Activated T-cell treated with anti-CD3 and anti-CD28 coated beads, Interleukin-2, amount 50 U/mL, for 72 hours (primary cell): ENCODE measurements at places on chromosomes 4 and X. TPM values are rescaled to one million over a fixed set of nuclear protein-coding genes. Genes with fewer than 3 reads are reported as not detected.

DNA sequence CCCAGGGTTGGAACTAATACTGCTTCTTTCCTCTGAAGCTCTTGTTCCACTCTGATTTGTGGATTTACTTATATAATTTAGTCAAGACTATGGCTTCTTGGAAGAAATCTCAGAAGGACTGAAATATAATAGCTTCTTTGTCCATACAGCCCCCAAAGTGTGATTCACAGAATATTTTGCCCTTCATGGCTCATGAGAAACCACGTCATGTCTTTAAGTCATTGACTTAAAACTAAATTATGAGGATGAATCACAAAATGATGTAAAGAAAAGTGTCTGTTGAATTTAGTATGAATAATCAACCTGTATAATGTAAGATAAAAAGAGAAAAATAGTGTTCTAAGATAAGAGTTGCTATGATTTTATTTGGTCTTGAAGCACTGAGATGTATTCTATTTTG lies 43.3 kb upstream of the AGA start:
- H3K27me3 ChIP-seq: no peaks in the 10 kb centered on the region
- H3K27ac ChIP-seq: no peak overlapping the region
- no peak for DNase-seq
- no peaks in the 10 kb centered on the region for H3K36me3 ChIP-seq
- H3K4me3 ChIP-seq: no peak overlapping the region
- H3K4me1 ChIP-seq: peaks cover 19% of the 10 kb centered on the region

- DNase-seq: no peak
- H3K27me3 ChIP-seq: peaks cover 7% of the 10 kb centered on the region
These were observed 91.3 kb downstream of the RASGEF1B start for GRCh38 chr4:81380437-81380836.

DNA sequence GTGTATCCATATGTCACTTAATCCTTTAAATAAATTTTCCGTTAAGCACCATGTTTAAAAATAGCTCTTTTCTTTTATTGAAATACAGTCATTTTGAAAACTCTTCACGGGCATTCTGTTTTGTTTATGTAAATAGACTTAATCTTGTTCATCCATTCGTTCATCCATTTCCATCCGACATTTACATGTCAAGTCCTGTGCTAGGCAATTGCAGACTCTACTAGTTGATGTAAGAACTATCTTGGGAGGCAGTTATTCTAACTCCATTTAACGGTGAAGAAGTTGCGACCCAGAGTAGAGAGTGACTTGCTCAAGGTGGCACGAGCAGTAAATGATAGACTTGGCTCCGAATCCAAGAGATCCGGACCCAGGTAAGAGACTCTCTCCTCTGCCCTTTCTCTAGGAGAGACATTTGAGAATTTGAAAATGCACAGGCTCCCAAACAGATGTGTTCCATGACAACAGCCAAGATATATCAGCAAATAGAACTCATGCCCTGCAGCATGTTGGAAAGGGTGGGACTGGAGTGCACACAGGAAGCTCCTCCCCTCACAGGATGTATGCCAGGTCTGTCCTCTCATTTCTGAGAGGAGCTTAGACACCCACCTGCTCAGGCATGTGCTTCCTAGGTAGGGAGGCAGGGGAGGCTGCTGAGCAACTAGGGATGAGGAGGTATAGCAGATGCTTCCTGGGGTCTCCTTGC lies 64.5 kb downstream of the DRD5 start:
- no peaks in the 10 kb centered on the region for H3K4me1 ChIP-seq
- H3K27me3 ChIP-seq: peaks cover 12% of the 10 kb centered on the region
- H3K27ac ChIP-seq: no peak overlapping the region
- peaks cover 3% of the 10 kb centered on the region for H3K36me3 ChIP-seq
- no peak overlapping the region for H3K4me3 ChIP-seq

DNA sequence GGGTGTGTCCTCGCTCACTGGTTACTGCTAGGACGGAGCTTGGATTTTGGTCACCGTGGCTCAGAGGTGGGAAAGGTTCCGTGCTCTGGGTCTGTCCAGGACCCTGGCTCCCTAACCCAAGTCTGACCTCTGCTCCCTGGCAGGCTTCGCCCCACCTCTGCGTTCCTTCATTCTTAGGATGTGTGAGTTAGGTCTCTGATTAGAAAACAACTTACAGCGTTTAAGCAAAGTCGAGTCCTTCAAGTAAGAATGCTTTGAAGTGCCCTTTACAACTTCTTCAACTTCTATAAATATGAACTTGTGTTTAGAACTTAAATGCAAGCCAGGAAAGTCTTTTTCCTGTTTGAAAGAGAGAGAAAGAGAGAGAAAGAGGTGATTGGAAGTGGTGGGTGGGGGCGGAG lies 891 bp downstream of the TLR2 start:
- peak overlapping the region; percentile 86 for H3K4me3 ChIP-seq
- H3K4me1 ChIP-seq: peaks cover 13% of the 10 kb centered on the region
- H3K36me3 ChIP-seq: peaks cover 2% of the 10 kb centered on the region

GRCh38 chr4:175561696-175562095 lies 250.4 kb downstream of the GPM6A start:
- no peaks in the 10 kb centered on the region for H3K27me3 ChIP-seq
- no peaks in the 10 kb centered on the region for H3K4me1 ChIP-seq
- H3K4me3 ChIP-seq: no peak overlapping the region
- no peaks in the 10 kb centered on the region for H3K36me3 ChIP-seq
- H3K27ac ChIP-seq: no peak overlapping the region
- no peak for DNase-seq

- DNase-seq: no peak
- H3K27ac ChIP-seq: no peak overlapping the region
- H3K4me3 ChIP-seq: no peak overlapping the region
- H3K36me3 ChIP-seq: no peaks in the 10 kb centered on the region
These were observed 974.9 kb downstream of the PCDH18 start for GRCh38 chr4:136557396-136557795.

- no peaks in the 10 kb centered on the region for H3K27me3 ChIP-seq
- peak overlapping the region; percentile 99 for H3K4me3 ChIP-seq
- H3K27ac ChIP-seq: peak overlapping the region; percentile 99
- peaks cover 2% of the 10 kb centered on the region for H3K36me3 ChIP-seq
These were observed 1.0 kb downstream of the LRP2BP start for GRCh38 chr4:185394568-185395237.

DNA sequence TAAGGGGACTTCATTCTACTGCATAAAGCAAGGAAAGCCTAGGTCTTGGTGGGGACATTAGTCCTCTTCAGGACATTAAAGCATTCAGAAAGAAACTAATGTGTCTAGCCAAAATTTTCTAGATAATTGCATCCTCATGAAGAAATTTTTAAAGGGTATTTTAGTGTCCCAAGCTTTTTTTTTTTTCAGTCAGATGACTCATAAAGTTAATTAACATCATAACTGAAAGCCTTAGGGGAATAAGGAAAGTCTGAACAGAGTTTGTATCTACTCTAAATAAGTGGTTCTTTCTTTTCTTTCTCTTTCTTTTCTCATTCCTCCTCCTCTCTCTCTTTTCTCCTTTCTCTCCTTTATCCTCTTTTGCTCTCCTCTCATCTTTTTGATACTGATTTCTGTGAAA lies 202.4 kb downstream of the ADAMTS3 start:
- no peak overlapping the region for H3K4me3 ChIP-seq
- no peaks in the 10 kb centered on the region for H3K27me3 ChIP-seq
- no peaks in the 10 kb centered on the region for H3K4me1 ChIP-seq
- DNase-seq: no peak

GRCh38 chr4:135548711-135549110 lies 1347.1 kb upstream of the PABPC4L start:
- no peaks in the 10 kb centered on the region for H3K36me3 ChIP-seq
- no peak overlapping the region for H3K4me3 ChIP-seq
- no peaks in the 10 kb centered on the region for H3K27me3 ChIP-seq
- H3K4me1 ChIP-seq: no peaks in the 10 kb centered on the region
- DNase-seq: no peak

DNA sequence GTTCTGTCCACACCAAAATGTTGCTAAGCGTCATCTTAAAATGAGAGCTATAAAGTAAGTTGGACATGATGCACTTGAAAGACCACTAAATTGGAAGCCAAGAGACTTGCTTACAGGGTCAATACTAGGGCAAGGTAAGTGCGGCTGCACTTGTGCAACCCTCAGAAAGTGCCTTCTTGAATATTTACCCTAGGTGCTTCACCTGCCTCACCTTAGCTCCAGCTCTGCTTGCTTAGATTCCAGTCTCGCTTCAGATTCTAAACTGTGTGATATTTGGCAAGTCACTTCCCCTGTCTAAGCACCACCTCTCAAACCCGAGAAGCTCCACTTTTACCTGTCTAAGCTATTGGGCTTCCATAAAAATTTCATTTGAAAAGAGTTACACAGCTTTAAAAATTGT lies 136.5 kb downstream of the GRIA3 start:
- no peak overlapping the region for H3K27ac ChIP-seq
- no peak overlapping the region for H3K4me3 ChIP-seq
- H3K27me3 ChIP-seq: peaks cover 12% of the 10 kb centered on the region
- no peak for DNase-seq
- no peaks in the 10 kb centered on the region for H3K4me1 ChIP-seq
- no peaks in the 10 kb centered on the region for H3K36me3 ChIP-seq

- H3K36me3 ChIP-seq: no peaks in the 10 kb centered on the region
- no peak for DNase-seq
- H3K27ac ChIP-seq: no peak overlapping the region
- peaks cover 22% of the 10 kb centered on the region for H3K27me3 ChIP-seq
- H3K4me3 ChIP-seq: no peak overlapping the region
These were observed 6.9 kb downstream of the PRRG3 start for GRCh38 chrX:151702026-151702714.

DNA sequence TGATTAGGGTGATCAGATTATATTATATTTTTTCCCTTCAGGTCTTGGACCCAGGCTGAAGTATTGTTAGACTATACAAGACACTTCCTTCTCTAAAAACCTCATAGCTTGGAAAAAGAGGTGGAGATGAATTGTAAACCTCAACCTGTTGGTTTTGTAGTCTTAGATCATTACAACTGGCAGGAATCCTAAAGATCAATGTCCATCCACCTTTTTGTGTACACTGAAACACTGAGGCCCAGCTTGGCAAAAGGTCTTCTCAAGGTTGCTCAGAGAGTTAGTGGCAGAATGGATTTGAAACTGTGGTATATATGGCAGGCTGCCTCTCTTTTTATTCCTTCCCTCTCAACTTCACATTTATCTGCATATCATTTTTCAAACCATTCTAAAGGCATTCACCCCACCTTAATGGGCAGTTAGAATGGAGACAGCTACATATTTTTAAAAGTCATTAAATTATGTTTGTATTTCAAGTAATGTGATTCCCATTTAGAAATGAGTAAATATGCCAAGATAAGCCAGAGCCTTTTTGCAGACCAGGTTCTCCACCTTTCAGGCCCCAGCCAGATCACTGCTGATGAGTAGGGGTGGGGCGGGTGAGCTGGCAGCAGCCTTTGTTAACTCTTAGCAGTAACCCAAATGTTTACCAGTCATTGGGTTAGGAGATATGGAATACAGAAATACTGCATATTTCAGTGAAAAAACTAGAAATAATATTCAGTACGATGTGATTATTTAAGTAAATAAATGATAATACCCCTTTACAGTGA lies 243.2 kb upstream of the F9 start:
- H3K27ac ChIP-seq: no peak overlapping the region
- no peak for DNase-seq
- H3K27me3 ChIP-seq: peaks cover 11% of the 10 kb centered on the region
- H3K36me3 ChIP-seq: no peaks in the 10 kb centered on the region
- no peaks in the 10 kb centered on the region for H3K4me1 ChIP-seq

GRCh38 chr4:110854021-110854678 lies 231.3 kb upstream of the PITX2 start:
- no peaks in the 10 kb centered on the region for H3K27me3 ChIP-seq
- no peak overlapping the region for H3K27ac ChIP-seq
- no peaks in the 10 kb centered on the region for H3K4me1 ChIP-seq
- no peak overlapping the region for H3K4me3 ChIP-seq
- H3K36me3 ChIP-seq: no peaks in the 10 kb centered on the region

GRCh38 chr4:41145571-41146078 lies 68.7 kb downstream of the APBB2 start:
- H3K27ac ChIP-seq: no peak overlapping the region
- H3K27me3 ChIP-seq: no peaks in the 10 kb centered on the region
- H3K4me3 ChIP-seq: no peak overlapping the region
- no peak for DNase-seq
- H3K4me1 ChIP-seq: no peaks in the 10 kb centered on the region
- no peaks in the 10 kb centered on the region for H3K36me3 ChIP-seq

DNA sequence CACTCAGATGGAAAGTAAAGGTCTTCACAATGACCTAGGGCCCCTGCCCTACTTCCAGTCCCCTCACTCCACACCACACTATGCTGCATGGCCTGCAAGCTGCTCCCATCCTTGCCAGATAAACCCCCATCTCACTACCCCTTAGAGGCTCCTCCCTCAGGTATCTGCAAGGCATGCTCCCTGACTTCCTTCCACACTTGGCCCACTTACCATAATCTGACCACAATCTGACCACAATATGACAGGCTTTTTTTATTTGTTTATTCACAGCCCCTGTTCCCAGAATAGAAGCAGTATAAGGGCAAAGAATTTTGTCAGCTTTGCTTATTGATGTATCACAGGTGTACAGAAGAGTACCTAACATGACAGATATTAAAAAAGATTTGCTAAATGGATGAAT lies 124.7 kb downstream of the CAMK2D start:
- peak; percentile 14 for DNase-seq
- peak overlapping the region; percentile 58 for H3K27ac ChIP-seq
- H3K36me3 ChIP-seq: peaks cover 4% of the 10 kb centered on the region
- peak overlapping the region; percentile 46 for H3K4me3 ChIP-seq
- no peaks in the 10 kb centered on the region for H3K27me3 ChIP-seq
- peaks cover 50% of the 10 kb centered on the region for H3K4me1 ChIP-seq

- H3K36me3 ChIP-seq: no peaks in the 10 kb centered on the region
- DNase-seq: no peak
- no peaks in the 10 kb centered on the region for H3K4me1 ChIP-seq
- H3K27me3 ChIP-seq: no peaks in the 10 kb centered on the region
- H3K4me3 ChIP-seq: no peak overlapping the region
These were observed 33.1 kb downstream of the ENPEP start for GRCh38 chr4:110508827-110509710.

DNA sequence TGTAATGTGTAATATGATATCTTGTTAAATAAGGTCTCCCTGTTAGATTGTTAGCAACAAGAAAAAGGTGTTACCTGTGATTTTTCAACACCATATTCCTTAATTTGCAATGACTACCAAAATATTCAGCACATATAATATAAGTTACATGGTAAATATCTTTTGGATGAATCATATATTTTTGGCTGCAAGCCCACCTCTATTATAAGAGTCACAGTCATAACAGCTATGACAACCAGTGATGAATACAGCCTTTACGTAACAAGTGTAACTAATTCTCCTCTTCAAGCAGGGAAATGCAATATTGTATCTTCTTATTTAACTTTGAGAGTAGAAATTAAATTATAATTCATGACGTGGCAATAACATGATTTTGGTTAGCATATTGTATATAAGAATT lies 187.0 kb downstream of the NLGN4X start:
- no peaks in the 10 kb centered on the region for H3K27me3 ChIP-seq
- H3K4me1 ChIP-seq: no peaks in the 10 kb centered on the region
- H3K36me3 ChIP-seq: peaks cover 2% of the 10 kb centered on the region
- no peak overlapping the region for H3K4me3 ChIP-seq
- DNase-seq: no peak

Gene PFKFB1
- total RNA-seq: 1.6 TPM

Gene NPY1R
- not detected for total RNA-seq

Gene TMEM154
- 16.8 TPM for total RNA-seq

Gene LEF1
- 175 TPM for total RNA-seq

Gene PDCL2
- not detected for total RNA-seq

Gene SPANXA1
- total RNA-seq: not detected
